ENCODE measurements at places on chromosomes 4 and X.

DNA sequence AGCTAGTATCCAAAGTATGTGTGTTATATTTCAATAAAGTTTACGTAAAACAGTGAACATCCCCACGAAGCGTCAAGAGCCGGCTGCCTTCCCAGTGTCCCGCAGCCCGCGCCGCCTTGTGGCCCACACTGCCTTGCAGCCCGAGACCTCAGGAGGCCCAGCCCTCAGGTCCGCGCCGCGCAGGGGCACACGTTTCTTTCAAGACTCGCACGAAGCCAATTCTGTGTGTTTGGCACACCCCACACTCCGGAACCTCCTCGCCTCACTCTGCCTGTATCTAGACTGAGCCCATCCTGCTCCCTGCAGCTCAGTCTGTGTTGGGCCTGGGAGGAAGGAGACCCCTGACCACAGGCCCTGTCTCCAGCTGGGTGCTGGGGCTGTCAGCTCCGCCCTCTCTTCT is 5.8 kb downstream of the LRPAP1 start:
- DNase-seq: no peak

DNA sequence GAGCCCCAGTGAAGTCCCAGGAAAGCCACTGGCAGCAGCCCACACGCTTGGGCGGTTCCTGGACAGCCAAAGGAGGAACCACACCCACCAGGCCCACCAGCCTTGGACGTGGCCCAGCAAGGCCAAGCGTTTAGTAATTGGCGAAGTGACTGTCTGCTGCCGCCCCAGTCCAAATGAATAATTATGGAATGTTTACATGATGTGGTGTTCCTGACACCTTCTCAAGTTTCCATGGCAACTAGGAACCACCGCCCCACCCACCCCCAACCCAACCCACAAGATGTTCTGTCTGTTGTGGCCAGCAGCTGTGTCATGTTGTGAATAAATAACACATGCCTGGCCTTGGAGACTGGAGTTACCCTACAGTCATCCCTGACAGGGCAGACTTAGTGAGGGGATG is 22.3 kb downstream of the APLN start:
- no peak for DNase-seq

DNA sequence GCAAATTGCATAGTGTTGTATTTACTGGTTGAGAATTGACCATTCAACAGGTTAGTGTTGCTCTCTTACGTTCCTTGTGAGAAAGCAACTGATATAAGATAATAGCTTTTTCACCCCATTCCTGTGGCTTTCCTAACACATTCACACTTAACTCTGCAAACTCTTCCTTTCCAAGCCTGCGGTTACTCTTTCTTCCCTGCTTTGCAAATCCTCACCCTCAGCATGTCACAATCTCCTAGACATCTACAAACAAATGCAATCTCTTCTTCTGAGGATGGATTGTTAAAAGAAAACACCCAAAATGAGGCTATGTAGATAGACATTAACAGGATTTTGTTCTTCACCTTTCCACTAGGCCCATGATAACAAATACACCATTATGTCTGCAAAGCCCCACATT is 771.7 kb upstream of the PCDH7 start:
- no peak for DNase-seq

DNA sequence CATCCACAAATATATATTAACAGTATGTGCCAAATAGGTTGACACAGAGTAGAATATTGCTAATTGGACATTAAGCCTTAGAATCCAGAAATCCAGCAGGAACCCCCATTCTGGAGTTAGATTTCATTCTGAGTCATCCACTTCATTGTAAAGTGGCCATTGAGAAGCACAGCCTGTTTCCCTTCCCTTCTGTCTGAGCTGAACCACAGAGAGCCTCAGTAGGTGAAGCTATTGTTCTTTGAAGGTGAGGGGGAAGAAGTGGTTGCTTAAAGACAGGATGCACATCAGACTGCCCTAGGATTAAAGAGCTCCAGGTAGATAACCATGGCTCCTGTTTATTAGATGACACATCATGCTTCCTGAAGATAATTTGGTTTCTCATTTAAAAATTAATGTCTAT is 30.6 kb upstream of the MCF2 start:
- no peak for DNase-seq

- no peak for DNase-seq
Observed at GRCh38 chr4:61860376-61860775, 660.2 kb downstream of the ADGRL3 start.

DNA sequence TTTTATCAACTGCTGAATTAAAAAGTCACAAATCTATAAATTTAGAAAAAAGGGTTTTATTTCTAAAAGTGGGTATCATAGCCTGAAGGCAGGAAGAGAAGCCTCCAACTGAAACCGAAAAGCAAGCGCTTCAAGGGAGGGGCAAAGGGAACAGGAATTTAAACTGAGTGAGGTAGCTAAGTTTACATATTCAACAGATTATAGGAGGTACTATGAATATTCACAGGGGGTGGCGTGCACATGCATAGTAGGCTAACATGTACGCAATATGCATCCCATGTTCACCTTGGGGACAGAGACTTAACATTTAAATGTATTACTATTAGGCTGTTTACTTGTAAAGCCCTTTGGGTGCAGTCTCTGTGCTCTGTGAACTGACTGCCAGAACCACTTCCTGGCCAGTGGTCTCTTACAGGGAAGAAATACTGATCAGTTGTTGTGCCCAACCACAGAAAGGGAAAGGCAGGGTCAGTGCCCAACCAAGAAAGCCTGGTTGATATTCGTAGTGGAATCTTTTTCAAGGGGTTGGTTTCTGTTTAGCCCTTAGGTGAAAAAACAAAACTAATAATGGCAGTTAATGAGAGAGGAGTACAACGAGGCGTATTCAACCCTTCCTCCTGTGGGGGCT is 168.7 kb upstream of the GALNTL6 start:
- DNase-seq: peak; percentile 1

DNA sequence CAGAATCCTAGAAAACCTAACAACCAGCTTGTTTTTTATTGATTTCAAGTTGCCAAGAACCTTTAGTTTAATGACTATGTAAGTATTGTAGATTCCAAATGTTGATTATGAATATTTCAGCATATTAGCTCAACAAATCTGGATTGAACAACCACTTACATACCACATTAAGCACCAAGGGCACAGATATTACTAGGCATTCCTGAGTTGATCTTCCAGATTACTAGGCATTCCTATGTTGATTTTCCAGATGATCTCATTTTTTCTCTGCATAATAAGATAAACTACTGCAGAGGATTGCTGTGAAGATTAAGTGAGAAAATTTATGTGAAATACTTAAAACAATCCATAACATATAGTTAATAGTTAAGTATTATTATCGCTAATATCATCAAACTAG is 17.4 kb upstream of the DCAF8L1 start:
- DNase-seq: no peak

DNA sequence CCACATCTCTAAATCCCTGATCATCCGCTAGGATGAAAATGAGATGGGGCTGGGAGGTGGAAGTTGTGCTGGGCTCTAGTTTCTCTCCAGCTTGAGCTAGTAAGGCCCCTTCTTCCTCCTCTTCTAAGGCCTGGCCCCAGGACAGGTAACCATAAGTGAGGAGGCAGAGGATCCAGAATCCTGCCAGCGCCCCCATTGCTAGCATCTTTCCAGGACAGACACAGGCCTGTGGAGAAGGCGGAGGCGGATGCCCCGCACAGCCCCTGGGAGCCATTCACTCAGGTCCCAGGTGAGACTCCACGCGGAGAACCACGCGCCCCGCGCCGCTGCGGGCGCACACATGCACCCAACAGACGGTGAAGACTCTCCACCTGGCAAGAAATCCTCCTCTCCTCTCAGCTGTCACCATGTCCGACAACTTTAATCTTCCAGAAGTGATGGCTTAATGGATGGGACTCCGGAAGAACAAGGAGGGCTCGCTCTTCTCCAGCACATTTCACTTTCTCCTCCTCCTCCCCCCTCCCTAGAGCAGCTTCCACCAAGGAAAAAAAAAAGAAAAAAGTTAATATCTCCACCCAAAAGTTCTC is 793 bp downstream of the ARSJ start:
- peak; percentile 16 for DNase-seq

DNA sequence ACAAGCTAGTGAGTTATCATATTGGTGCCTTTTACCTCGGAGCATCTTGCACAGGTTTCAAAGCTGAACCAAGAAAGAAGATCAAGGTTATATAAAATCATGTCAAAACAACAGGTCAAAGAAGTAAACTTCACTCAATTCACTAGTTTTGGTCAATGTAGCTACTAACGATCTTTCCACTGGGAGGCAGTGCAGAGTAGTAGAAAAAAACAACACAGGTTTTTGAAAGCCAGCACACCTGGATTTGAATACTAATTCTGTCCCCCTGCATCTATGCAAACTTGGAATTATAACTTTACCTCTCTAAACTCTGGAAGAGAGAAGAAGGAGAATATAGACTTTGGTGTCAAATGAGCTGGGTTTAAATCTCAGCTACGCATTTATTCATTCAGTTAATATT is 266.1 kb downstream of the GRIA3 start:
- peak; percentile 1 for DNase-seq

DNA sequence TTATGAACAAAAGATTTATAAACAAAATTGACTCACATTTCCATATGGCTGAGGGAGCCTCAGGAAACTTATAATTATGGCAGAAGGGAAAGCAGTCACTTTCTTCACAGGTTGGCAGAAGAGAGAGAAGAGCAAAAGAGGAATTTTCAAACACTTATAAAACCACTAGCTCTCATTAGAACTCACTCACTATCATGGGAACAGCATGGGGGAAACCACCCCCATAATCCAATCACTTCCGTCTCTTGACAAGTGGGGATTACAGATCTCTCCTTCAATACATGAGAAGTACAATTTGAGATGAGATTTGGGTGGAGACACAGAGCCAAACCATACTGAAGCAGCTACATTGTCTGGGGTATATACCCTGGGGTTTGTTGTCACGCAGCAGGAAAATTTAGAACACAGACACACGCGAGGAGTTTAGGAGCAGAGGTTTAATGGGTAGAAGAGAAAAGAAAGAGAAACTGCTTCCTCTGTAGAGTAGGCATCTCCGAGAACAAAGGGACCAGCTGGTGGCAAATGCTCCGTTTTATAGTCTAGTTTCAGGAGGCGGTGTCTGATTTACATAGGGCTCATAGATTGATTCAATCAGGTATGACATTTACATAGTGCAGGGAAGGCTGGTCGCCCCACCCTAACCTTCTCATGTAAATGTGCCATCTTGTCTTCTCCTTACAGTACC is 2277.7 kb upstream of the AGA start:
- DNase-seq: no peak

GRCh38 chr4:139330283-139330682 is 28.0 kb upstream of the NDUFC1 start:
- DNase-seq: peak; percentile 55

DNA sequence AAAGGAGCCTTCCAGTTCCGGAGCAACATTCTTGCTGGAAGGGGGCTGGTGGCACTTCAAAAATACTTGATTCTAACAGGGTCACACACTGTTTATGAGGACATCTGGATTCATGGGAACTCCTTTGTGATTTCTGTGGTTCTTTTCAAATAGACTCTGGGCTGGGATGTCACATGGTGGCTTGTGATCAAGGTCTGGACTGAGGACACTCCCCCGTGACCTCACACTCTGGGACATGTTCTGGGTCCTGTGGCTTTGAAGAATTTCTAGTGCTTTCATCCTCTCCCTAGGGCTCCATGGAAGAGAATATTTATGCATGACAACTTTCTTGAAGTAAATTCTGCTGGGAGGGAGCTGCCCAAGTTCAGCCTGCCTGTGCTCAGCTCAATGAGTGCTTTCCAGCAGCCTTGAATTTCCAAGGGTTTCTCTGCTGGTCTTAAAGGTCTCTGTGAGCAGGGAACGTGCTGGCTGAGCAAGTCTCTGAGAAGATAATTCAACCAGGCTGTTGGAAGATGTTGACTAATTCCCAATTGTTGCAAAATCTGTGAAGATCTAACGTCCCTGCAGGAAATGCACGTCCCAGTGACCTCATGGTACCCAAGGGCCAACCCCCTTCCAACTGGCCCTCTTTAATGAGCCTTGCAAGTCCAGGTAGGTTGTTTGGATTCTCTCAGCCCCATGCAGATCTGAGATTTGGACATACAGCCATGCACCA is 36.3 kb downstream of the GPR143 start:
- DNase-seq: no peak

GRCh38 chrX:41935832-41936231 is 12.5 kb upstream of the CASK start:
- DNase-seq: no peak

GRCh38 chr4:179447308-179447707 is 2005.1 kb upstream of the AGA start:
- peak; percentile 36 for DNase-seq

DNA sequence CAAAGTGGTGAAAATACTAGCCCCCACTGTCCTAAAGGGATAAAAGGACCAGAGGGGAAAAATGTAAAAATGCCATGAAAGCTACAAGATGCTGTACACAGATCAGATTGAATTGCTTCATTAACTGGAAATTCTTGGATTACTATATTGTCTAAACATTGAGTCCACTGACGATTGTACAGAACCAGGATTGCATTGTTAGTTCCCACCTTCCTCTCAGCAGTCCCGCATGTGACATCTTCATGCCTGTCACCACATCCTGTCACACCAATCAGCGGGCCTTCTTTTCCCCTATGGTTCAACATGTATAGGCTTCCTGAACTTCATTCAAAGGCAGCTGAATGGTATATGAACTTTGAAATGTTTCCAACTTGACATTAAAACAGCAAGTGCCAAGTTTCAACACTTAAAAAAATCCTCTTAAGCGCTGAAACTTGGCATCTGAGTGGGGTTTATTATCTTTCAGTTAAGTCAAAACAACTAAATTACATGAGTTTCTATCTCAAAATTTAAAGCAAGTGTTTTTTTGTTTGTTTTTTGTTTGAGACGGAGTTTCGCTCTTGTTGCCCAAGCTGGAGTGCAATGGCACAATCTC is 24.6 kb downstream of the ZRSR2 start:
- DNase-seq: no peak

- no peak for DNase-seq
Observed at GRCh38 chr4:76278583-76278982, 27.1 kb downstream of the FAM47E start.

DNA sequence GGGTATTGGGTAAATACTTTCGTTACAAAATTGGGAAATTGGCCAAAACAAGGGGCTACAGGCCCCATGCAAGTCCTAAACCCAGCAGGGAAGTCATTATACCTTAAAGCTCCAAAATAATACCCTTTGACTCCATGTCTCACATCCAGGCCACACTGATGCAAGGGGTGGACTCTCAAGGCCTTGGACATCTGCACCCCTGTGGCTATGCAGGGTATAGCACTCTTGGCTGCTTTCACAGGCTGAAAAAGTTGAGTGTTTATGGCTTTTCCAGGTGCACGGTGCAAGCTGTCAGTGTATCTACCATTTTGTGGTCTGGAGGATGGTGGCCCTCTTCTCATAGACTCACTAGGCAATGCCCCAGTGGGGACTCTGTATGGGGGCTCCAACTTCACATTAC is 326.5 kb downstream of the TEX13C start:
- DNase-seq: no peak

GRCh38 chr4:40916880-40917279 is 167.1 kb downstream of the NSUN7 start:
- peak; percentile 33 for DNase-seq

GRCh38 chrX:13463608-13464007 is 105.8 kb upstream of the EGFL6 start:
- no peak for DNase-seq

Data from midbrain (tissue), 1 donor.